ENCODE measurements at places on chromosomes 3 and 15.

GRCh38 chr3:7695049-7695448 is 806.6 kb upstream of the LMCD1 start:
- DNase-seq: peak; percentile 31

DNA sequence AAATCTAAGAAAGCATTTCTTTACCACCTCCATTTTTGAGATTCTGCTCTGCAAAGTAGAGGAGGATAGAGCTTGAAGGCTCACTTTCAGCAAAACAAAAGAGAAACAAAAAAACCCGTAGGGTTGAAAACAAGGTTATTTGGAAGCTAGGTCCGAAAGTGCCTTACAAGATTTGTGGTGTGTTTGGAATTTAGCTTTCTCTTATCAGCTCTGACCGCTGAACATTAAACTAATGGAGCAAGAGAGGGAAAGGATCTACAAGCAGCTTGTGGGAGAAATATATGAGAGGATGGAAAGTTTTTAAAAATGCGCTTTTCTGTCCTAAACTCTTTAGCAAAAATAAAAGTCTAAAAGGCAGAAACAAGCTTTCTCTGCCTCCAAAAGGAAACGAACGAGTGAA is 545.5 kb downstream of the NTRK3 start:
- no peak for DNase-seq

- DNase-seq: no peak
Measured at GRCh38 chr3:126784254-126784653, 80.2 kb downstream of the CHCHD6 start.

DNA sequence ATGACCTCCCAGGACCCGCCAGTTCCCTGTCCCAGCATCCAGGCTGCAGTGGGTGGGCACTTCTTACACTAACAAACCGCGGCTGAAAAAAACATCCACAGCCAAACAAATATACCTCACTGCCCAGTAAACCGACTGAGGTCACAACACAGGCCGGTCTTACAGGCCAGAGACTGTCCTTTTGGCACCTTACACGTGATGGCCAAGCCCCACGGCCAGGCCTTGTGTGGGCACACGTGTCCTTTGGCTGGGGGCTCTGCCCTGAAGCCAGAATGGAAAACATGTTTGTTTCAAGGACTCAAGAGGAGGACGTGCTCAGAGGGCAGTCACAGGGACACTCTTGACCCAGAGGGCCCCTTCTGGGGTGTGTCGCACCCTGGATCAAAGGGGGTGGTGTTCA is 9.8 kb downstream of the SLC38A3 start:
- DNase-seq: no peak

- no peak for DNase-seq
Measured at GRCh38 chr3:193942516-193943055, 193.4 kb upstream of the HES1 start.

DNA sequence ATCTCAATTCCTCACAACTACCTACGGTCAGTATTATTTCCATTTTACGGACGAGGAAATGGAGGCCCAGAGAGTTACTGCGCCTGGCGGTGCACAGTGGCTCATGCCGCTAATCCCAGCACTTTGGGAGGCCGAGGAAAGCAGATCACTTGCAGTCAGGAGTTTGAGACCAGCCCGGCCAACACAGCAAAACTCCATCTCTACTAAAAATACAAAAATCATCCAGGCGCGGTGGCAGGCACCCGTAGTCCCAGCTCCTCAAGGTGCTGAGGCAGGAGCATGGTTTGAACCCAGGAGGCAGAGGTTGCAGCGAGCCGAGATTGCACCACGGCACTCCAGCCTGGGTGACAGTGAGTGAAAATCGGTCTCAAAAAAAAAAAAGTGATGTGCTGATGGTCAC is 187.3 kb downstream of the XXYLT1 start:
- DNase-seq: no peak

- no peak for DNase-seq
Measured at GRCh38 chr3:52068730-52069129, 12.4 kb upstream of the DUSP7 start.

Measured in tongue (tissue), 3 donors.